Forelimb muscle (tissue), 1 donor: ENCODE measurements at places on chromosomes 2 and 18. TPM values are rescaled to one million over a fixed set of nuclear protein-coding genes. Genes with fewer than 3 reads are reported as not detected.

Gene IL36G
- polyA plus RNA-seq = 0.14 TPM

Gene UGT1A3
- polyA plus RNA-seq = not detected

Gene RIT2
- not detected for polyA plus RNA-seq

Gene SRSF7
- 101 TPM for polyA plus RNA-seq

Gene SLC66A2
- 23.4 TPM for polyA plus RNA-seq

Gene C18orf32
- polyA plus RNA-seq = 13.3 TPM

Gene CD28
- polyA plus RNA-seq = 3.4 TPM

Gene ALPP
- polyA plus RNA-seq = not detected

Gene CNGA3
- polyA plus RNA-seq = 0.66 TPM

Gene ZNF532
- 54.2 TPM for polyA plus RNA-seq

Gene ZAP70
- polyA plus RNA-seq = 3.4 TPM

Gene LRRTM1
- 0.34 TPM for polyA plus RNA-seq

Gene TUBA4B
- 0.20 TPM for polyA plus RNA-seq

Gene ZNF521
- 43.7 TPM for polyA plus RNA-seq

Gene RNF25
- 24.2 TPM for polyA plus RNA-seq

Gene SRD5A2
- polyA plus RNA-seq = 0.04 TPM

Gene CEBPZOS
- polyA plus RNA-seq = 35.9 TPM
